ENCODE measurements at places on chromosomes 11 and 22. TPM values are rescaled to one million over a fixed set of nuclear protein-coding genes. Genes with fewer than 3 reads are reported as not detected.

The MYOD1 gene
- total RNA-seq, result not detected

The CHRDL2 gene
- not detected for total RNA-seq

The LRRC32 gene
- 0.73 TPM for total RNA-seq

The TTC28 gene
- 15.6 TPM for total RNA-seq

The SLC36A4 gene
- total RNA-seq, result 8.9 TPM

The MRPL49 gene
- total RNA-seq, result 43.3 TPM

The ARHGAP32 gene
- total RNA-seq, result 16.3 TPM

The RAB3IL1 gene
- total RNA-seq, result 15.0 TPM

The TESMIN gene
- 1.8 TPM for total RNA-seq

The CNGA4 gene
- total RNA-seq, result not detected

The GRK3 gene
- total RNA-seq, result 1.4 TPM

The THRSP gene
- not detected for total RNA-seq

The LMNTD2 gene
- 2.5 TPM for total RNA-seq

The CCDC116 gene
- 0.33 TPM for total RNA-seq

The ABCC8 gene
- not detected for total RNA-seq

The KCNK7 gene
- total RNA-seq, result 0.34 TPM

The OR56A4 gene
- total RNA-seq, result not detected

The OR4D5 gene
- total RNA-seq, result not detected

The ZNRD2 gene
- 75.3 TPM for total RNA-seq

The TMEM126B gene
- 83.2 TPM for total RNA-seq

The LAYN gene
- total RNA-seq, result 7.6 TPM

The ACP2 gene
- 39.3 TPM for total RNA-seq

The F2 gene
- total RNA-seq, result not detected

The BATF2 gene
- 14.3 TPM for total RNA-seq

The NLRX1 gene
- 22.4 TPM for total RNA-seq

The TYMP gene
- 138 TPM for total RNA-seq

The APOL2 gene
- 58.5 TPM for total RNA-seq
